ENCODE measurements at places on chromosomes 13 and 19. TPM values are rescaled to one million over a fixed set of nuclear protein-coding genes. Genes with fewer than 3 reads are reported as not detected.
A peak's percentile ranks its signal among the peaks of the same experiment; 100 is the strongest.

DNA sequence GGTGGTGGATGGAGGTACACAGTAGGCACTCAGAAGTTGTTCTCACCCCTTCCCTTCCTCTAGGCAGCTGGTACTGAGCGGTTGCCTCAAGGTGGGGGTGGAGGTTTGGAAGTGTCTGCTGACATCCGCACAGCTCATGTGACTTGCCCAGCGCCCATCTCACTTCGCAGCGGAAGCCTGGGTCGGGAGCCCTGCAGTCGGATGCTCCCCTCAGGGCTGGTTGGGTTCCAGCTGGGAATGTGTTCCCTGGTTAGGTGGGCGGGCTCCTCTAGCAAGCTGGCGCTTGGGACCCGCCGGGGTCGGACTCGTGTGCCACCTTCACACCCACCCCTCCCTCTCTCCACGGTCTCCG lies 10.2 kb downstream of the PPP1R37 start:
- no peaks in the 10 kb centered on the region for H3K36me3 ChIP-seq
- H3K4me3 ChIP-seq: peak overlapping the region; percentile 42
- DNase-seq: no peak
- no peaks in the 10 kb centered on the region for H3K27me3 ChIP-seq
- H3K4me1 ChIP-seq: peaks cover 27% of the 10 kb centered on the region

GRCh38 chr19:1985588-1986356 lies 29.7 kb downstream of the BTBD2 start:
- no peaks in the 10 kb centered on the region for H3K27me3 ChIP-seq
- peak; percentile 72 for DNase-seq
- H3K27ac ChIP-seq: no peak overlapping the region
- H3K4me3 ChIP-seq: no peak overlapping the region

GRCh38 chr13:25112695-25113255 lies 16.8 kb downstream of the PABPC3 start:
- no peaks in the 10 kb centered on the region for H3K36me3 ChIP-seq
- DNase-seq: no peak
- H3K27ac ChIP-seq: no peak overlapping the region
- H3K4me1 ChIP-seq: no peaks in the 10 kb centered on the region

SGCG gene
- total RNA-seq: not detected

DNA sequence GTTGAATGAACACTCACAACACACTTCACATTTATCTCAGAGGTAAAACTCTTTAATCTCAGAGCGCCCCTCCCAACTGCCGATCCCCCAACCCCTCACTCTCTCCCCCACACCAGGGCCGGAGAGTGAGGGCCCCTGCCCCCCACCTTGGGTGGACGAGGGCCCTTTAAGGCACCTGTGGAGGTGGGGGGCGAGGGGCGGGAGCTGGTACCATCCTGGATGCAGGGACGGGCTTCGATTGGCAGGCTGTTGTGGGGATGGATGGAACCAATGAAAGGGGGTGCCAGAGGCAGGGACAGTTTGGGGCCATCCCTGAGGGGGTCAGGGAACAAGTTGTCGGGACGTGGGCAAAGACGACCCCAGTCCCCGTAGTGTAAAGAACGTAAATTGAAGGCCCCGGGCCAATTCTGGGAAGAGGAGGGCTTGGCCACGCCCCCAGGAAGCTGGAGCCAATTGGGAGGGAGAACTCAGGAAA lies 1.7 kb upstream of the PNKP start:
- peak overlapping the region; percentile 69 for H3K27ac ChIP-seq
- no peaks in the 10 kb centered on the region for H3K27me3 ChIP-seq
- peaks cover 24% of the 10 kb centered on the region for H3K36me3 ChIP-seq
- no peak for DNase-seq
- H3K4me1 ChIP-seq: peaks cover 33% of the 10 kb centered on the region

DNA sequence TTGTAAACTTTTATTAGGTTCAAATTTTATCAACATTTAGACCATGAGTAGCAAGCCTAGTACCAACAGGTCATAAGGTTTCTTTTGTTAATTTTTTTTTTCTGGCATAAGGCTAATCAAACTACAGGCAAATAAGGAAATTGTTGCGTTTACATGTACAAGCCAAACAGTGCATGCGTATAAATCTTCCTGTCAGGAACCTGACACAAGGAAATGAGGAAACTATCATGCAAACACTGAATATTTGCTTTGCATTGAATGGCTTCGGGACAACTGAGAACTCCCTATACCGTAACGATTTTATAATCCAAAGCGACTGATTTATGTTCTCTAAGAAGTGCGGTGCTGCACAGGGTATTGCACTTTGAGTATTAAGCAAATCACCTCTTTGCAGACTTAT lies 133.0 kb upstream of the TRPC4 start:
- H3K4me3 ChIP-seq: no peak overlapping the region
- no peaks in the 10 kb centered on the region for H3K27me3 ChIP-seq
- H3K27ac ChIP-seq: no peak overlapping the region
- no peaks in the 10 kb centered on the region for H3K4me1 ChIP-seq
- H3K36me3 ChIP-seq: no peaks in the 10 kb centered on the region
- DNase-seq: no peak

- H3K36me3 ChIP-seq: peaks cover 7% of the 10 kb centered on the region
- DNase-seq: no peak
- no peak overlapping the region for H3K4me3 ChIP-seq
- H3K4me1 ChIP-seq: peaks cover 19% of the 10 kb centered on the region
- no peaks in the 10 kb centered on the region for H3K27me3 ChIP-seq
Observed at GRCh38 chr13:114123448-114123847, 9.0 kb downstream of the RASA3 start.

DNA sequence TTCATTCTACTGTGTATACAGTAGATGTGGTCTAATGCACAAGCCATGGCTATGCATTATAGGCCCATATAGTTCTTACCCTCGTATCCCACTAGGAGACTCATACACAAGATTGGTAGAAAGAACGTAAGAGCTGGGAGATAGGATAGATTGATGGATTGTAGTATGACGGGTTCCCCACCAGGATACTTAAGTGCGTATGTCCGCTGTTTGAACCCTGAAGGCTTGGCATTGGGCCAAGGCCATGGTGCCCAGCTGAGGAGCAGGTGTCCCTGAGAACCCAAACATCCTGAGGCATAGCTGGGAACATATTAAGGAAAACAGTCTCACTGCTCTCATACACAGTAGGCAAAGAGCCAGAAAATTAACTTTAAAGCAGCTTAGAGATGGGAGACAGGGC lies 617.5 kb upstream of the KLF12 start:
- no peak overlapping the region for H3K4me3 ChIP-seq
- H3K4me1 ChIP-seq: no peaks in the 10 kb centered on the region
- no peak for DNase-seq
- no peaks in the 10 kb centered on the region for H3K36me3 ChIP-seq

GRCh38 chr13:50267066-50267465 lies 251.8 kb downstream of the KCNRG start:
- no peaks in the 10 kb centered on the region for H3K27me3 ChIP-seq
- H3K4me3 ChIP-seq: no peak overlapping the region
- peaks cover 3% of the 10 kb centered on the region for H3K4me1 ChIP-seq

GRCh38 chr13:66210677-66211076 lies 1019.5 kb downstream of the PCDH9 start:
- peaks cover 16% of the 10 kb centered on the region for H3K4me1 ChIP-seq
- H3K36me3 ChIP-seq: no peaks in the 10 kb centered on the region
- H3K4me3 ChIP-seq: no peak overlapping the region
- no peaks in the 10 kb centered on the region for H3K27me3 ChIP-seq

DNA sequence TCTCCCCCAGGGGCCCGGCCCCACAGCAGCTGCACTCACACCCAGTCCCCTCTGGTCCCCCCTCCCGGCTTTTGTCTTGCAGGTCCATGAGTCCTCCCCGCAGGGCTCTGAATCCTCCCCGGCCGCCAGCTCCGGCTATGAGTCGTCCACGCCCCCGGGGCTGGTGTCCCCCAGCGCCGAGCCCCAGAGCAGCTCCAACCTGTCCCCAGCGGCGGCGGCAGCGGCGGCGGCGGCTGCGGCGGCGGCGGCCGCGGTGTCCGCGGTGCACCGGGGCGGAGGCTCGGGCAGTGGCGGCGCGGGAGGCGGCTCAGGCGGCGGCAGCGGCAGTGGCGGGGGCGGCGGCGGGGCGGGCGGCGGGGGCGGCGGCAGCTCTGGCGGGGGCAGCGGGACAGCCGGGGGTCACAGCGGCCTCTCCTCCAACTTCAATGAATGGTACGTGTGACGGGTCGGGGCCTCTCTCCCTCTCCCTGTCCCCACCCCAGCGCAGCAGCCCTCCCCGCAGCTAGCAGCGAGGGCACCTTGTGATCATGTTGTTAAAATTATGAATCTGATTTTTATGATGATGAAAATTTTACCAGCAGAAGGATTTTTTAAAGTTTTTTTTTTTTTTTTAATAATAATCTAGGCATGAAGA lies 3.8 kb downstream of the ZIC2 start:
- peak; percentile 73 for DNase-seq
- H3K27me3 ChIP-seq: peaks cover 88% of the 10 kb centered on the region
- no peak overlapping the region for H3K4me3 ChIP-seq
- no peaks in the 10 kb centered on the region for H3K36me3 ChIP-seq
- no peak overlapping the region for H3K27ac ChIP-seq
- H3K4me1 ChIP-seq: no peaks in the 10 kb centered on the region

HNRNPA1L2 gene
- 3.6 TPM for total RNA-seq

- H3K36me3 ChIP-seq: no peaks in the 10 kb centered on the region
- peak; percentile 64 for DNase-seq
- no peak overlapping the region for H3K4me3 ChIP-seq
- no peak overlapping the region for H3K27ac ChIP-seq
Observed at GRCh38 chr13:30535046-30535445, 69.3 kb upstream of the HMGB1 start.

TJP3 gene
- total RNA-seq: not detected

- no peaks in the 10 kb centered on the region for H3K36me3 ChIP-seq
- no peaks in the 10 kb centered on the region for H3K27me3 ChIP-seq
- no peaks in the 10 kb centered on the region for H3K4me1 ChIP-seq
- no peak for DNase-seq
Observed at GRCh38 chr13:101747039-101747438, 294.6 kb downstream of the ITGBL1 start.
